ENCODE measurements at places on chromosomes 2 and 18.

DNA sequence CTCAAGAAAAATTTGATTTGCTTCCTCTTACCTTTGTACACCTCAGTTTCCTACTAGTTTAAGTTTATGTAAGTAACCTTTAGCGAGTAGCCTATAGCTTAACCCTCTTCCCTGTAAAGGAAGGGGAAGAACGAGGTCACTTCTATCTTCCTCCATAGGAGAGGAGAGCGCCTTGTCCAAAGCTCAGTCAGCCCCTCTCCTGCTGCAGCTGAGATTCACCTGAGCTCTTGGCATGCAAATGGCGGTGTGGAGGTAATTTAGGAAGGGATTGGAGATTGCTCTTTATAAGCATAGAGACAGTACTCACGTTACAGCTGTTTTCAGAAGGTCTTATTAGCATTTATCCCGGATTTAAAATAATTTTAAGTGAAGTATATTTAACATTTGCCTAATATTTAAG, 27.8 kb upstream of the SERPINB12 start:
- DNase-seq = no peak

- no peak for DNase-seq
These were observed 12.7 kb downstream of the CCNYL1 start for GRCh38 chr2:207724113-207724512.

GRCh38 chr2:207166349-207167098, 776 bp upstream of the KLF7 start:
- DNase-seq = peak; percentile 45

GRCh38 chr2:62550461-62550860, 44.5 kb upstream of the TMEM17 start:
- DNase-seq = no peak

- DNase-seq = no peak
These were observed 537.6 kb upstream of the SETBP1 start for GRCh38 chr18:44143072-44143471.

DNA sequence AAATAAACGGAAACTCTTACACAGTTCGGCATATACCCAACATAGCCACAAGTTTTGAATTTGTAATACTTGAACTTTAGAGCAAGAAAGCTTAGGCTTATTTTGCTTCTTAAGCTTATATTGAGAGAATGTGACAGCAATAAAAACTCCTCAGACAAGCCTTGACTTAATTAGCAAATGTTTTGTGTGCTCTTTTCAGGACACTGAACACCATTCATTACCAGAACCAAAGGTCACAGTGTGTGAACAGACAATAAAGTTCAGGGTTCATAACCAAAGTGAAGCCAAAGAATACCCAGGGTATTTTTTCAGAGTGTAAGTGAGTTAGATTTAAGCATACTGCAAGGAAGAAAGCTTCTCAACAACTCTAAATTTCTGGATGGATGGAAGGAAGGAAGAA, 605.8 kb downstream of the METTL4 start:
- no peak for DNase-seq
